ENCODE measurements at places on chromosomes 2 and 18.

GRCh38 chr2:138689705-138690104 is 90.5 kb downstream of the NXPH2 start:
- no peak for DNase-seq

- DNase-seq = no peak
Measured at GRCh38 chr2:75493230-75493629, 67.5 kb downstream of the EVA1A start.

- no peak for DNase-seq
Measured at GRCh38 chr2:134770702-134771101, 51.9 kb upstream of the TMEM163 start.

- no peak for DNase-seq
Measured at GRCh38 chr18:24427484-24427883, 1.0 kb downstream of the IMPACT start.

- DNase-seq = no peak
Measured at GRCh38 chr18:6547476-6547875, 132.8 kb upstream of the L3MBTL4 start.

DNA sequence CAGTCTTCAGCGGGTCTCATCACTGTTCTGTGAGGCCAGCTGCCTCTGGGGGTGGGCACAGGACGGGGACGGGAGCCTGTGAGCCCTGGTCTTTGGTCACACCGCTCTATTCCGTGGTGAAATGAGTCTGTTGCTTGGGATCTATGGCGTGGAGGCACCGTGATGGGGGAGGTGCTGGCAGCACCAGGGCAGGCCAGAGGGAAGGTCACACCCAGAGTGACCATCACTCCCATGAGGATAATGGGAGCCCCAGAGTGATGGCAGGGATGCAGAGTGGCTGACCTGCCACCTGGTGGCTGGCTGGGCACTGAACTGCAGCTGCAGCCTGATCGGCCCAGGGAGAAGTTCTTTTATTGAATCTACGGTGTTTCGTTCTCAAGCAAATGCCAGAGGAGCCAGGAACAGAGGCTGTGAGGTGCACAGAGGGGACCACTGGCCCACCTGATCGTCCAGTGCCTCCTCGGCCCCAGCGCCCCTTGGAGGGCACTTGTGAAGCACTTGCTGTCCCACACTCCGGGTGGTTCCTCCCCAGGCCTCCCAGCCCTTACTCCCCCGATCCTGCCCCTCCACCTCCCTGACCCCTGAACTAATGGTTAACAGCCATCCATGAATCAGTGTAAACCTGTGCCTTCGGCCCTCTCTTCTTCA is 17.9 kb downstream of the KCNIP3 start:
- no peak for DNase-seq

GRCh38 chr18:26460449-26461091 is 87.8 kb downstream of the KCTD1 start:
- no peak for DNase-seq

DNA sequence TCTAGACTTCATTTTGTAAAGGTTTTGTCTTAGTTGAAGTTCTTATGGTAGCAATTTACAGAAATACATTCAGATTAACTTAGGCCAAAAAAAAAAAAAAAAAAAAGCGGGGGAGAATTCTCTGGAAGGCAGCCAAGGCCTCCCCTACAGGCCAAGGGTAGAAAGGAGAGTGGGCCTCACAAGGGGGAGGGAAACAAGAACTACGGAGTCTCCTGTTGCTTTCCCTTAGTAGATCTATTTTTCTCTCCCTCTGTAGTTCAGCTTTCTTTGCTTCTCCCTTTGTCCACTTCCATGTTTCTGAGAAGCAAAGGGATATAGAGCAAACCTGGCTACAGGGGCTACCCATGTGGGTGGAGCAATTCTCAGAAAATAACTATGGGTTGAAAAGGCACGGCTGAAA is 2.4 kb upstream of the STK11IP start:
- DNase-seq = no peak

DNA sequence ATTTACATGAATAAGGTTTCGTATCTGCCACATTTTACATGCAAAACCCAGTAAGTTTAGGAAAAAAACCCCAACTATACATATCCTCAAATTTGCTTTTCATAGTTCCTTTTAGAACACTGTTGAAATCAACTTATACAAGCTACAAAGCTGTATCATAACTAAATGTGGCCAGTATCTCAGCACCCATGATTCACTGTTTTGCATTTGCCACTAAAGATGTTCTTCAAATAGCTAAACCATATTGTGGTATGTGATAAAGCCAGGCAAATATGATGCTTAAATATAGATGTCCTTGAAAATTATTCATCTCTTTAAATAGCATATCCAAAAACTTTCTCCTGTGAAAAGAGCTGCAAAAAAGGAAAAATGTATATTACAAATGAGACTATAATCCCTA is 29.9 kb downstream of the ROCK2 start:
- DNase-seq = no peak

DNA sequence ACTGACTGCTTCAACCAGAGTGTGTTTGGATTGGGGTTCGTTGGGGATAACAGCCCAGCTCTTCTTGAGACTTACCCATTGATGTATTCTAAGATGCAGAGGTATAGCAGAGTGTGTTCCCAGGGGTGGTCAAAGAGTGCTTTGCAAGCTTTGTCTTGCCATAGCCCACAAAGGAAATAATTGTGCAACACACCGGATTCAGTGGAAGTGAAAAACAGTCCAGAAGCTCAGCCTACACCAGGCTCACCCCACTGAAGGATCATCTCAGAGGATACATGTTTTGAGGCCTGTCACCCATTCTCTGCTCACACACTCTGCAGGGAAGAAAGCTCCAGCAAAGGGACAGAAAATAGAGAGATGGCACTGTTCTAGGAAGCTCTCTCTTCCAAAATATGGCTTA is 9.6 kb downstream of the CACNB4 start:
- DNase-seq = no peak

DNA sequence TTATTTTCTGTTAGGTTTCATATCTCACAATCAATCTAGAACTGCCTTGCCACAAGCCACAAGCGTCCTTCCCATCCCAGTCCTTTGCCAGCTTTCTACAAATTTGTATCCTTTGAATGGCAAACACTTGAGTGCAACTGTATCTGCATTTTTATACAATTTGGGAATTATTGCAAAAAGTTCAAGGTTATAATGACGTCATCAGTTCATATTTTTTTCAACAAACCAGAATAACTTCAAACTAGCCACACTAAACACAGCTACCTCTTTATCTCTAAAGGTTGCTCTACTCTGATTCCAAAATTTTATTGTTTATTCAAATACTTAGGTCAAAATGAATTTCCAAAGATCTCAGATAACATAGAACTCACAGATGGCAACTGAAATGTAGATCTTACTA is 877.1 kb downstream of the TMEM182 start:
- no peak for DNase-seq

- no peak for DNase-seq
Measured at GRCh38 chr2:168944065-168944464, 43.0 kb downstream of the G6PC2 start.

GRCh38 chr18:38007676-38008330 is 442.2 kb upstream of the CELF4 start:
- no peak for DNase-seq

- no peak for DNase-seq
Measured at GRCh38 chr2:28074137-28074536, 183.6 kb downstream of the BABAM2 start.

DNA sequence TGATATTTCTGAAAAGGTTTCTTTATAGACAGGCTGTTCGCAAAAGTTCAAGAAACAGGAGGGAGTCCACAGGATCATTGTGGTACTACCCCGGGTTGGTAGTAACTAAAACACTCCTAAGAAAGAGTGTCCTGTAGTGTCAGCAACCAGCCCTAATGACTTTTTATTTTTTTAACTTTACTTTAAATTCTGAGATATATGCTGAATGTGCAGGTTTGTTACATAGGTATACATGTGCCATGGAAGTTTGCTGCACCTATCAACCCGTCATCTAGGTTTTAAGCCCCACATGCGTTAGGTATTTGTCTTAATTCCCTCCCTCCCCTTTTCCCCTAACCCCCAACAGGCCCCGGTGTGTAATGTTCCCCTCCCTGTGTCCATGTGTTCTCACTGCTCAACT is 1396.9 kb upstream of the ZEB2 start:
- no peak for DNase-seq

DNA sequence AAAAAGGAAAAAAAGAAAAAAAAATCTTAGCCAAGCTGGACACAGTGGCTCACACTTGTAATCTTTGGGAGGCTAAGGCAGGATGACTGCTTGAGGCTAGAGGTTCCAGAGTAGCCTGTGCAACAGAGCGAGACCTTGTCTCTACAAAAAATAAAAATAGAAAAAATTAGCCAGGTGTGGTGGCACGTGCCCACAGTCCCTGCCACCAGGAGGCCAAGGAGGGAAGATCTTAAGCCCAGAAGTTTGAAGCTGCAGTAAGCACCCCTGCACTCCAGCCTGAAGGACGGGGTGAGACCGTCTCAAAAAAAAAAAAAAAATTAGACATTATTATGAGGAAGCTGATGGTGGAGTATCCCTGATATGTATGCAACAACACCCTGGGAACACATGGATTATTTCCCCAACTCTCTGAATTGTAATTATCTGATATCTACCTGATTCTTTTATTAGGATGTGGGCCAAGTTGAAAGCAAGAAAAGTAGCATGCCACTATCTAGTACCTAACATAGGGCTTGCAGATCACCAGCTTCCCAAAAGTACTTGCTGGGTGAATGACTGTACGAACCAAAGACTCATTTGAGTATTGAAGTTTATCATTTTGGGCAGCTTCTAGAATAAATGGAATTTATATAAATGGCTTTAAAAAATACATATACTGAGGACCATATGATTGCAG is 140.9 kb downstream of the TCF4 start:
- DNase-seq = no peak

DNA sequence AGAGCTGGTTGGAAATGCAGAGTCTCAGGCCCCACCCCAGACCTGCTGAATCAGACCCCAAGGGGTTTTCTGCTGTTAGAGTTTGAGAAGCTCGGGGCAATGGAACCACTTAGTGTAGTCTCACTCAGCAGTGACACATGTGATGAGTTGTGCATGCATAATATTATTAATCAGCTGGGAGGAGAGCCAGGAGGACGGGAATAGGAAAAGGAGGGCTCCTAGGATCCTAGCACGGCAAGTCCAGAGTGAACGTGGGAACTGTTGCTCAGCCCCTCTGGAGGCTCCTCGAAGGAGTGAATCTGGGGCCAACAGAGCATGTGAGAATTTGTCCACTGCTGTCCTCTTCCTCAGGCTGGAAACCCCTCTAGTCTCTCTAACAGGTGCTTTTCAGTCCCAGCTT is 87.1 kb downstream of the HS1BP3 start:
- no peak for DNase-seq

GRCh38 chr2:72710418-72711152 is 115.2 kb downstream of the EXOC6B start:
- no peak for DNase-seq

- DNase-seq = no peak
Measured at GRCh38 chr2:119119076-119119785, 39.3 kb downstream of the C1QL2 start.

- DNase-seq = no peak
Measured at GRCh38 chr2:1078326-1078725, 127.7 kb downstream of the SNTG2 start.

DNA sequence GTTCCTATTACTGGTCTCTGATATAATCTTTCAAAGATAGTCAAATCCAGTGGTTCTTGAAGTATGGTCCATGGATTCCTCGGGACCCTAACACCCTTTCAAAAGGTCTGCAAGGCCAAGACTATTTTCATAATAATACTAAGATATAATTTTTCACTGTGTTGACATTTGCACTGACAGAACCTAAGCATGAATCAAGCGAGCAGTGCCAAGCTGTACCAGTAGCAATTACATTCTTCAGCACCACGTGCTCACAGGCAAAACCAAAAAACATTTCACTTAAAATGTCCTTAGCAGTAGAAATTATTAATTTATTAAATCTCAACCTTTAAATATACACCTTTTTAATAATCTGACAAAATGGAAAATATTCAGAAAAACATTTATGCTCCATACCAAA is 59.1 kb downstream of the EIF2AK3 start:
- no peak for DNase-seq

- no peak for DNase-seq
Measured at GRCh38 chr2:143632751-143633374, 503.6 kb downstream of the ARHGAP15 start.

GRCh38 chr2:102803041-102803896 is 41.4 kb downstream of the TMEM182 start:
- no peak for DNase-seq

GRCh38 chr2:127074358-127074757 is 32.6 kb downstream of the BIN1 start:
- no peak for DNase-seq

GRCh38 chr2:47598476-47598875 is 184.5 kb upstream of the MSH6 start:
- DNase-seq = no peak

DNA sequence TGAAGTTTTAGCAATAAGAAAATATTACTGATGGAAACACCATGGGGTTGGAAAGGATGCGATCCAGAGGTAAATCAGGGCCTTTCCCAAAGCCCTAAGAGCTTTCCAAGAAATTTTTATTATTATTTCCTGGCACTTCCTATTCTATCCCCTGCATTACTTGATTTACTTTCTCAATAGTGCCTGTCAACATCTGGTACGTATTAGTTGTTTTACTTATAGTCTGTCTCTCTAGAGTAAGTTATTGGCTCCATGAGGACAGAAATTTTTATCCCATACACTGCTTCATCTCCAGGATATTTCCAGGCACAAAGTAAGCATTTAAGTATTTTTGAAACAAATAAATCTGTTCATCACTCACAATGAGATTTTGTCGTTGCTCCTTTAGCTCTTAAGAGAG is 18.1 kb downstream of the PPP4R1 start:
- DNase-seq = no peak

DNA sequence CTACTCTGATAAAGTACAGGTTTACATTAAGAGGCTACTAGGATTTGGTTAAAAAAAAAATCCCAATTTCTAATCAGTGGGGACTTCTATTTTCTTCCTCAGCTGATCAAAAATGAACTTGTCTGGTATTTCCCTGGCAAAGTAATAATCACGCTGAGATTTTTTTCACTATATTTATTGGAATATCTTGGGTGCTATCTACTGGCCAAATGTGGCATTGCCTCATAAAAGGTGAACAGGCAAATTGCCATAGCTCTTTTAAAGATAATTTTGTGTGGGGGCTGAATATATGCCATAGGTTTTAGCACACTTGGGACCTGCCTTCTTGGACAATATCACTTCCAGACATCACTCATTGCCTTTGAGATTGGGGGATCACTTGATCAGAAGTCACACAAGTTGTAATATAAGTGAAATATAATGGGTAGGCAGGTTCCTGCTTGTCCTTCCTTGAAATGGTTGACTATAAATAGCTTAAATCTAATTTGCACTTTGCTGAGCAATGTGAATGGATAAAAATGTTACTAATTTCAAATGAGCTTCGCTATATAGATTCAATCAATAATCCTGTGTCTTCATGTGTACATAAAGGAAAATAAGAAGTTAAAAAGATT is 7.0 kb upstream of the NXPH2 start:
- DNase-seq = no peak

GRCh38 chr18:32173654-32174053 is 16.2 kb upstream of the MEP1B start:
- DNase-seq = no peak

- DNase-seq = no peak
Measured at GRCh38 chr2:215921895-215922294, 91.5 kb downstream of the MREG start.

GRCh38 chr2:40192864-40193669 is 258.8 kb downstream of the SLC8A1 start:
- no peak for DNase-seq
